ENCODE measurements at places on chromosomes 16 and 17.

DNA sequence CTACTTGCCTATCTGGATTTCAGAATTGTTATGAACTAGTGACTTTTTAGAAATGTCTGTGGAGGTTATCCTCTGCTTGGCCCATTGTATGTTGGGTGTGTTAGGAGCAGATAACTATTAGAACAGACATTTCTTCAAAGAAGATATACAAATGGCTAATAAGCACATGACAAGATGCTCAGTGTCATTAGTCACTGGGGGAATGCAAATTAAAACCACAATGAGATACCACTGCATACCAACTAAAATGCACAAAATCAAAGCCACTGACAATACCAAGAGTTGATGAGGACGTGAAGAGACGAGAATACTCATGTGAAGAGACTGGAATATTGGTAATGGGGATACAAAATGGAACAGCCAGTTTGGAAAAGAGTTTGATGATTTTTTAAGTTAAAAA, 39.2 kb downstream of the CEP112 start:
- no peak for DNase-seq

DNA sequence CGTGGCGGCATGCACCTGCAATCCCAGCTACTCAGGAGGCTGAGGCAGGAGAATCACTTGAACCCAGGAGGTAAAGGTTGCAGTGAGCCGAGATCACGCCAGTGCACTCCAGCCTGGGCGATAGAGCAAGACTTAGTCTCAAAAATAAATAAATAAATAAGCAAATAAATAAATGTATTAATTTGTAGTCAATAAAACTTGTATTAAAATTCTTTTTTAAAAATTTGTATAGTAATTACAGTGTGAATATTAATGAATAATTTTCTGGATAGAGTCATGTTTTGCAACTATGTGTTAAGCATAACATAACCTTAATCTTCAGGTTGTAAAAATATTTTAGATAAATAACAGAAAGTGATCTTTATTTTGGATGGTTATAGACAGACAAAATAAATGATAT, 27.2 kb upstream of the DUSP14 start:
- no peak for DNase-seq

GRCh38 chr17:12509801-12510200, 155.9 kb upstream of the MYOCD start:
- no peak for DNase-seq

DNA sequence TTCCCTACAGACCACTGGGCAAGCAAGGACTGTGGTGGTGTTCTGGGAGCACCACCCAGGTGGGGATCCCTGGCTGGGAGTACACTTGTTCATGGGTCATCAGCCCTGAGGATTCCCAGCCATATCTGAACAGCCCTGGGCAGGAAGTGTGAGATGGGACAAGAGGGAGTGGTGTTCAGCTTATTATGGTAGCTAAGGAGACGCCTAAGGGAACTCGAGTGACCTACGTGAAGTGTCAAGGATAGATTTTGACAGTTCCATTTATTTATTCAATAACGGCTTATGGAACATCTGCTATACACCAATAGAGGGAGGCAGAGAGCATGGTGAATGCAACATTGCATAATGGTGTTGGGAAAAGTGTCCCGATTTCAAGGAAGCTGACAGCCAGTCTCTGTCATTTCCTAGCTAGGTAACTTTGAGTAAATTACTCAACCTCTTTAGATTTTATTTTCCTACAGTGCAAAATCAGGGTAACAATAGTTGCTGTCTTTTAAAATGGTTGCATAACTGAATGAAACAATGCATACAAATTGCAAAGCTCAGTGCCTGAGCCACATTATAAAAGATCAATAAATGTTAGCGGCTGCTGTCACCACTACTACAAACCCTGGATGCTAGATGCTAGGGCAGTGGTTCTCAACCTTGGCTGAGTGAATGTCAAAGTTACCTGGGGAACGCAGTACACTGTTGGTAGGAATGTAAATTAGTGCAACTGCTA, 534.1 kb downstream of the GRIN2A start:
- DNase-seq: peak; percentile 41

- DNase-seq: no peak
These were observed 31.2 kb downstream of the ABCC3 start for GRCh38 chr17:50665838-50666237.

GRCh38 chr17:81931557-81932332, 4.2 kb upstream of the MAFG start:
- DNase-seq: no peak

- peak; percentile 94 for DNase-seq
These were observed 6.7 kb upstream of the SLC25A39 start for GRCh38 chr17:44331249-44331760.

GRCh38 chr16:68732741-68733399, 4.2 kb upstream of the CDH1 start:
- no peak for DNase-seq

DNA sequence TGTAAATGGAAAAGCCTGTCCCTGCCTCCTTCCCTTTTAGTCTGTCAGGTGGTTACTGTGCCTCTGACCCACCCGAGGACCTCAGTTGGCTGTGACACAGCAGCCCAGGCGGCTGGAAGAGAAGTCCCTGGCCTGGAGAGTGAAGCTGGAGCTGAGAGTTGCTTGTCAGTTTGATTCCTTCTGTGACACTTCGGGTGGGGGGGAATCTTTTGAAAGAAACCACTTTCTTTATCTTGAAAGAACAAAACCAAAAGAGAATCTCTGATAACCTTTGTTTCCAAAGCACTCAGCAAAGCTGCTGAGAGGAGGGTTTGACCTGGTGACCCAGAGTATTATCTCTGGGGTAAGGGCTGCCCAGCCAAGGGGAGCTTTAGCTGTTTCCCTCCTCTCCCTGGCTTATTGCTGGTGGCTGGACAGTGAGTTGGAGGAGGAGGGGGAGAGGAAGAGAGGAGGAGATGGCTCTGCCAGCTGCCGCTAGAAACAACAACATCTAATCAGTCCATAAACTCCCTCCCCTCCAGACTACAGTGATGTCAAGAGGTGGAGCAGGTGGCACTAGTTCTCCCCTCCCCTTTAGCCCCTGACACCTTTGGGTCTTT, 34.0 kb downstream of the YPEL2 start:
- DNase-seq: peak; percentile 44

GRCh38 chr16:73083271-73083670, 35.3 kb upstream of the ZFHX3 start:
- no peak for DNase-seq

DNA sequence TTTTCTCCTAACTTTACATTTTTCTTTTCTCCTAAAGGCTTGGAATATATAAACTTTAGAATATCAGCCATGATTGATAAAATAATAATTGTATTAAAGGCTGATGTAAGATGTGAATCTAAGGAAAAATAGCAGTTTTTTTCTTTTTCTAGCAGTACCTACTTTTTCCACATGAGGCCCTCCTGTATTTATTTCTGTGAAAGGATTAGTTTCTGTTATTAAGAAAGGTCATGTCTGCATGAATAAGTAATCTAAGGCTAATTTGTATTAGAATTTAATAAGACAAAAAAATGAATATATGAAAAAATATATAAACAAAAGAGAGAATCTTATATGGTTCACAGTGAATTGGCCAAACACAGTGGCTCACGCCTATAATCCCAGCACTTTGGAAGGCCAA, 85.3 kb downstream of the STXBP4 start:
- DNase-seq: peak; percentile 31

DNA sequence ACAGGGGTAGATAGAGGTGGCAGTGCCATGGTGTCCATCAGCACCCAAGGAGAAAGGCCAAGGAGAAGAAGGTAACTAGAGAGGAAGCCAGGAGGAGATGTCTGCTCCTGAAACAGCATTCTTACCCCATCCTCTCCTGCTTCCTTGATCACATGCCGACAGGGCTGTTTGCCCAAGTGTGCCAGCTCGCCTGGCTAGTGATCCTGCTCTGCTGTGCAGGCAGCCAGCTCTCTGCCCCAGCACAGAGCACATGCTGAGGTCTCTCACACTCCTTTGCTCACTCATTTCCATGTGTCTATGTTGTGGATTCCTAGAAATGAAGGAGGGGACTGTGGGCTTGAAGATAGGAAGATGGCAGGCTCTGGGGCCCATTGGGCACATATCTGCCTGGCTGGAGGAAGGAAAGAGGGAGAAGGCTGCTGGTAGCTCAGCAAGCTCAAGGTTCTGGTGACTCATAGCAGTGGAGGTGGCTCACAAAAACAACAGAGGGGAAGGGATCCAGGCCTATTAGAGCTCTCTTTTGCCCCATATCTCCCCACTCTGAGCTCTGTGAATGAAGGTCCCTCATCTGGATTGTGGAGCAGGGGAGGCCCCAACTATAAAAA, 54.3 kb downstream of the NEUROD2 start:
- DNase-seq: no peak

DNA sequence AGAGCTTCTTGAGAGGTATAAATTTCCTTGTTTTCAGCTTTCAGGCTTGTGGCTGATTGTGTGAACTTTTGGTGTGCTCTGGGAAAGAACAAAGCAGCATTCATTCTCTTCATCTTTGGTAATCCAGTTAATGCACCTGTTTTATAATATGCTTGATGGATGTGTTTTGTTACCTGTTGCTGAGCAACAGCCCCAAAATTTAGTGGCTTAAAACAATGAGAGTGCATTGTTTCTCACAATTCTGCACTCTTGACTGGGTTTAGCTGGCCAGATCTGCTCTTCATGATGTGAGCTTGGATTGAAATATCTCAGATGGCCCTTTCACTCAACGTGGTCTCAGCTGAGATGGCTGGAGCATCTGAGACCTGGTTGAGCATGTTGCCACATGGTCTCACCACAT, 58.7 kb upstream of the NOL11 start:
- no peak for DNase-seq

DNA sequence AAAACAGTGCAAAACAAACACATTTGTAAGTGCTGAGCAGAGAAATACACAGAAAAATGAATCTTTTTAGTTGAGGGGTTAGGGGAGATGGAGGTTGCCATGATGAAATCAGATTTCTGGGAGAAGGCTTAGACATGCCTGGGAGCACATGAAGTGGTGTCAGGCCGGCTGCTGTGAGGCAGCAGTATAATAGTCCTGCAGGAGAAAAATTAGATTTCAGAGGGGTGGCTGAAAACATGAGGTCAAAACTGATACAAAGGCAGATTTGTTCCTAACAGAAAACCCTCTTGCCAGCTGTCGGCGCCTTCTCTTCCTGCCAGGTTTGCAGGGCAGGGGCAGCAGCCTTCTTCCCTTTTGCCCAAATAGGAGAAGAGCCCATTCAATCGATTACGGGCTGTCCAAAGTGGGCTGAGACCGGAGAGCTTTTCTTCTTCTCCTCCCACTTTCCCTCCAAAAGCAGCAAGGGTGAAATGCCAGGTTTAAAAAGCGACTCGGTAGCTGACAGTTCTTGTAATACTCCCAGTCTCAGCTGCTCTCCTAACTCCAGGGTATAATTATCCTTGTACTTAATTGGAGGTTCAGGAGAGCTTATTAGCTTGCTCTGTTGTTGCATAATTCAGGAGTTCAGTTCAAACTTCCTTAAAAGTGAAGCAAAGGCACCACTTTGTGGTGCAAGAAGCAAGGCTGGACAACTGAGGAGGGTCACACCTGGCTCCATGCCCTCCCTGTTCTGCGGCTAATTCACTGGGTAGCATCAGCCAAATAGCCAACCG, 80.0 kb downstream of the PCTP start:
- no peak for DNase-seq

GRCh38 chr16:28140788-28141618, 70.8 kb downstream of the XPO6 start:
- DNase-seq: peak; percentile 18

GRCh38 chr16:23843143-23843542, 7.4 kb downstream of the PRKCB start:
- DNase-seq: no peak

GRCh38 chr16:19299565-19299964, 14.0 kb downstream of the CLEC19A start:
- no peak for DNase-seq

DNA sequence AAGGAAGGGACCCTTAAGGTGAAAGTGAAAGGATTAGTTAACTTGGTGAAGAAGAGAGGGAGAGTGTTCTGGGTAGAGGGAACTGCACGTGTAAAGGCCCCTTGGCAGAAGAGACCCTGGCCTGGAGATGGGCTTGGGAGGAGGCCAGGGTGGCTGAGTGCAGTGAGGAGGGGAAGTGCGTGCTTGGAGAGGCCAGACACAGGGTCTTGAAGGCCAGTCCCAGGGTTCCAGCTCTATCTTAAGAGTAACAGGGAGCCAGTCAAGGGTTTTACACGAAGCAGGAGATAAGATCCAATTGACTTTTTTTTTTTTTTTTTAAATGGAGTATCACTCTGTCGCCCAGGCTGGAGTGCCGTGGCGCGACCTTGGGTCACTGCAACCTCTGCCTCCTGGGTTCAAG, 15.2 kb upstream of the DOK4 start:
- no peak for DNase-seq

DNA sequence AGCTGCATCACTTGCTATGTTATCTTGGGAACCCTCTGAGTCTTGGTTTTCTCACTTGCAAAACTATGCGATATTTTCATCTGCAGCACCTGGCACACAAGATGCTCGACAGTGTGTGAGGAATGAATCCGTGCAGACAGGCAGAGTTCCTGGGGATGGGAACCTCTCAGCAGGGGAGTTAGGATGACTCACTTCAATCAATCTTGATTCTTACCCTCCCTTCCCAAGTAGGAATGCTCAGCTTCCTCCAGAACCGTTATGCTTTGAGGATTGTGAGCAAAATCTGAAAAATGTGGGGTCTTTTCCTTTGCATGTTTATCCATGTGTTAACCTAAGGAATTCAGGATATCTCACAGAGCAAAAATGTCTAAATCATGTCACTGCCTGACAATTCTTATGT, 68.9 kb upstream of the HNF1B start:
- DNase-seq: no peak

DNA sequence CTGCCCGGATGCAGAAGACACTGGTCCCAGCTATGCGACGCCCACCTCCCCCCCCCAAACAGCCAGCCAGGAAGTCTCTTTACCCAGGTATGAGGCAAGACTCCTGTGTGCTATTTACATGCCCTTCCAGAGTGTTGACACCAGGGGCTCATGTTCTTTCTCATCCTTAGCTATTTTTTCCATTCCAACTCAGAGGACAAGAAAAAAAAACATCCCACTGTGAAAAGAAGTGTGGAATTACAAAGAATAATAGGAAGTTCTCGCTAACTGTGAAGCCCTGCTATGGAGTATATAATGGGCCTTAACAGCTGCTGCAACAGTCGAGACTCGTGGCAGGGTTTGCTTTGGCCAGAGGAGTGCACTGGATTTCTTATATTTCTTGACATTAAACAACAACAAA, 584.9 kb downstream of the CDH13 start:
- DNase-seq: no peak

GRCh38 chr16:58451945-58452401, 48.0 kb upstream of the NDRG4 start:
- peak; percentile 53 for DNase-seq

DNA sequence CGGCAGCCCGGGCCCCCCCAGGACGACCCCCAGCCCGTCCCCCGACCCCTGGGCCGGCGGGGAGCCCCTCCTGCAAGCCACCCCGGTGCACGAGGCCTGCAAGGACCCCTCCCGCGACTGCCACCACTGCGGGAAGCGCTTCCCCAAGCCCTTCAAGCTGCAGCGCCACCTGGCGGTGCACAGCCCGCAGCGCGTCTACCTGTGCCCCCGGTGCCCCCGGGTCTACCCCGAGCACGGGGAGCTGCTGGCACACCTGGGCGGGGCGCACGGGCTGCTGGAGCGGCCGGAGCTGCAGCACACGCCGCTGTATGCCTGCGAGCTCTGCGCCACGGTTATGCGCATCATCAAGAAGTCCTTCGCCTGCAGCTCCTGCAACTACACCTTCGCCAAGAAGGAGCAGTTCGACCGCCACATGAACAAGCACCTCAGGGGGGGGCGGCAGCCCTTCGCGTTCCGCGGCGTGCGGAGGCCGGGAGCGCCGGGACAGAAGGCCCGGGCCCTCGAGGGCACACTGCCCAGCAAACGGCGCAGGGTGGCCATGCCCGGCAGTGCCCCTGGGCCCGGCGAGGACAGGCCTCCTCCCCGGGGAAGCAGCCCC, 15.6 kb upstream of the ZFPM1 start:
- peak; percentile 44 for DNase-seq
